ENCODE measurements at places on chromosomes 11 and 22. TPM values are rescaled to one million over a fixed set of nuclear protein-coding genes. Genes with fewer than 3 reads are reported as not detected.

The KCNQ1 gene
- polyA plus RNA-seq = 6.0 TPM

The RPL3 gene
- 2,042 TPM for polyA plus RNA-seq

The MS4A2 gene
- 2.0 TPM for polyA plus RNA-seq

The SLC6A5 gene
- 2.1 TPM for polyA plus RNA-seq

The IFTAP gene
- 105 TPM for polyA plus RNA-seq

The APOA5 gene
- not detected for polyA plus RNA-seq

The ZNRF3 gene
- 13.9 TPM for polyA plus RNA-seq

The BRSK2 gene
- polyA plus RNA-seq = 24.7 TPM

The OR5B21 gene
- polyA plus RNA-seq = not detected

The MED17 gene
- 22.4 TPM for polyA plus RNA-seq
